ENCODE measurements at places on chromosomes 2 and 18.

GRCh38 chr2:50397992-50398765 lies 633.8 kb downstream of the NRXN1 start:
- DNase-seq: no peak

- no peak for DNase-seq
Measured at GRCh38 chr18:61582202-61582710, 249.0 kb downstream of the CDH20 start.

DNA sequence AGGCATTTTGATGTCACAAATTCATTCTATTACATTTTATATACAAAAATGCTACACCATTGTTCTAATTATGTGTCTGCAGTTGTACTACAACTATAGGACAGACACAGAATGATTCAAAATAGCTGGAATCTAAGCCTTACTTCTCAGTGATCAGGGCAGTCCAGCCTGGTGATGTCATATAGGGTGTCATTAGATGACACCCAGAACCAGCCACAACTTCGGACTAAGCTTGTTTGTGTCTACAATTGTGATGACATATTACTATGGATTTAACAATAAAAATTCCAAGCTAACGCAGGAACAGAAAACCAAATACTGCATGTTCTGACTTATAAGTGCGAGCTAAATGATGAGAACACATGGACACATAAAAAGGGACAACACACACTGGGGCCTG lies 31.0 kb downstream of the M1AP start:
- DNase-seq: no peak

GRCh38 chr2:172900871-172901270 lies 165.2 kb downstream of the RAPGEF4 start:
- DNase-seq: no peak

DNA sequence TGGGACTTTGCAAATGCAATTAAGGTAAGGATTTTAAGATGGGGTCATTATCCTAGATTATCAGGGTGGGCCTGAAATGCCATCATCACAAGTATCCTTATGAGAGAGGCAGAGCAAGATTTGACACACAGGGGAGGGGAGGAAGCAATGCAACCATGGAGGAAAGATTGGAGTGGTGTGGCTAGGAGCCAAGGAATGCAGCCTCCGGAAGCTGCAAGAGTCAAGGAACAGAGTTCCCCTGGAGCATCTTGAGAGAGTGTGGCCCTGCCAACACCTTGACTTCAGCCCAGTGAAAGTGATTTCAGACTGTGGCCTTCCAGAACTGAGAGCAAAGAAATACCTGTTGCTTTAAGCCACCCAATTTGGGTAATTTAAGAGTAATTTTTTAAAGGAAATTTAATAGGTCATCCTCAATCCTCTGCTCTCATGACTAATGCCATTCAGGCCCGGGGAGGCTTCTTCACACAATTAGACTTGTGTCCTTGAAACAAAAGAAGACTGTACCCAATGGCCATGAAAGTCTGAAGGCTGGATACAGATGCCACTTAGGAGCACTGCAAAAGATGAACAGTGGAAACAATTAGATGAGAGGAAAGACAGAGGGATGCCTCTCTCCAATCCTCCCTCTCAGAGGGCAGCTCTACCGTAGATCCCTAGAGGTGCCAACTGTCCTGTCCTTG lies 250.3 kb upstream of the ID2 start:
- DNase-seq: no peak

- no peak for DNase-seq
Measured at GRCh38 chr2:98569197-98569793, 39.0 kb downstream of the COA5 start.

DNA sequence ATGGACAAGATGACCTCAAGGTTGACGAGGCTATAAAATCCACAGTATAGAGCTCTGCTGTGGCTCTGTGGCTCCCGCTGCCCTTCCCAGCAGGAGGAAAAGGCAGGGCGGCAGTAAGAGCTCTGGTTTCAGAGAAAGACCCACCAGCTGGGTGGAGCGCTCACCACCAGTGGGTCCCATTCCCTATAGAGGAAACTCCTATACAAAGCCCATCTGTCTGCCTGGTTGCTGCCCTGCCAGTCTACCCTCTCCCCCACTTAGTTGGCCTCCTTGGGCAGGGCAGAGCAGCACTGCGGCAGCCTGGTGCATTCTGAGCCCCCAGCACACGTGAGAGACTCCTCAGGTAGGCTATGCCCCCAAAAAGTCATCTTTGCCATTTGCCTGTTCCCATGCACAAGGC lies 26.5 kb downstream of the TNS1 start:
- no peak for DNase-seq

DNA sequence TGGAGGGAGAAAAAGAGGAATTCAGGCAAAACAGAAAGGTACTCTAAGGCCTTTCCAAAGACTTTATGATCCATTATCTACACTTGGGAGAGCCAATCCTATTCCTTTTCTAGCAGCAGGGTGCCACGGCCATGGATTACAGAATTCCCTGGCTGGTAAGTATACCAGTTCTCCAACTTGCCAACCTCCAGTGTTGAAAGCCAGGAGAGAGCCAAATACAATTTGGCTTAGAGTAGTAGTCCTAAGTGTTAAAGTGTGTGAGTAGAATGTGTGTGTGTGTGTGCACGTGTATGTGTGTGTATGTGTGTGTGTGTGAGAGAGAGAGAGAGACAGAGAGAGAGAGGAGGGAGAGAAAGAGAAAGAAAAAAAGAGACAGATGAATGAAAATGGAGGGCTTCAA lies 43.3 kb downstream of the WDPCP start:
- DNase-seq: no peak

DNA sequence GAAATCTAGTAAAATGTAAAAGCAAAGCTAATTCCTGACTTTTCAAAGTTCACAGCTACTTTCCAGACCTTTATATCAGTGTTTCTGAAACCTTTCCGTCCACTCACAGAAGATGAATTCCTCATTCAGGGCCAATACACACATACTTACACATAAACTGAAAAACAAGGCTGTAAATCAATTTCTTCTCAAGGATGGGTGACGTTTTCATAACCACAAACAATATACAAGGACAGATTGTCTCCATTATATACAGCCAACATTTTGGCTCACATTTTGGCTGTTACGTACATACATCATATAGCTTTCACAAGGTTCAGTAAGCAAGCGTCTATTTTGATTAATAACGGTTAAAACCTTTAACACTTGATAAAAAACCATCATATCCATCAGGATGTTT lies 1.4 kb downstream of the RPRD1A start:
- DNase-seq: no peak

GRCh38 chr2:176552501-176553135 lies 283.4 kb downstream of the MTX2 start:
- no peak for DNase-seq

GRCh38 chr2:96336873-96337272 lies 1.3 kb downstream of the NCAPH start:
- no peak for DNase-seq

GRCh38 chr2:223306371-223306770 lies 254.4 kb downstream of the KCNE4 start:
- no peak for DNase-seq

DNA sequence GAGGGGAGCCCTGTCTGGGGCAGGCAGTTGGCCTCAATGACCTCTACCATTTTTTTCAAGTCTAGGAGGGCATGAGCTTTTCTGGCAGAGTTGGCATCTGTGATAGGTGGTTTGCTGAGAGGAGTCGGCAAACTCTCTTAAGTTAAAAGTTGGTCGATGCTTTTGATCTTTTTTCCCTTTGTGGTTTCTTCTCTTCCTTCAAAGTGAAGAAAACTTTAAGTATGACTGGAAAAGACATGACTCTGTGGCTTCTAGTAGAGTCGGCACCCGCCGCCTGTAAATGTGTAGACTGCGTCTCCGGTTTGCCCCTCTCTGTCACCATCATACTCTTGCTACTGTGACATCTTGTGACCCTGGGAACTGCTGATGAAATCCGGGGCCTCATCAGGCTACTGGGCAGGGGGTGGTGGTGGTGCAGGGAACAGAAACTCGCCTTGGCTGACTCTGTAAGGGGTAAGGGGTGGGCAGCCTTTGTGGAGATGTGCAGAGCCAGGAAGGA lies 21.1 kb downstream of the INPP5D start:
- no peak for DNase-seq

DNA sequence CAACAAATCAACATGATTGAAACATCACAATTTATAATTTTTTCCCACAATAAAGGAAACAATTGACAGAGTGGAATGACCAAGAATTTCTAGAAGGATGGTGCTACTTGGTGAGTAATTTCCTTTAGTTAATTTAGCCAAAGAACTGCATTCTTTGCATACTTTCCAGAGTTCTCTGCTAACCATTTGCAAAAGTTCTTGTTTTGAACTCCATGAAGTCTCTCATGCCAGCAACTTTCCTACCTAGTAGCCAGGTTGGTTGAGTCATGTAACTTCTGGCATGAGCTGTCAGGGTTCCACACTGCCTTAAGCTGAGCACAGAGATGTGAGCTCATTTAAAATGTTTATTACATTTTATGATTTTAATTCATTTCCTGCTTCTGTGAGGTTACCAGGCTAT lies 539.6 kb downstream of the PID1 start:
- no peak for DNase-seq

DNA sequence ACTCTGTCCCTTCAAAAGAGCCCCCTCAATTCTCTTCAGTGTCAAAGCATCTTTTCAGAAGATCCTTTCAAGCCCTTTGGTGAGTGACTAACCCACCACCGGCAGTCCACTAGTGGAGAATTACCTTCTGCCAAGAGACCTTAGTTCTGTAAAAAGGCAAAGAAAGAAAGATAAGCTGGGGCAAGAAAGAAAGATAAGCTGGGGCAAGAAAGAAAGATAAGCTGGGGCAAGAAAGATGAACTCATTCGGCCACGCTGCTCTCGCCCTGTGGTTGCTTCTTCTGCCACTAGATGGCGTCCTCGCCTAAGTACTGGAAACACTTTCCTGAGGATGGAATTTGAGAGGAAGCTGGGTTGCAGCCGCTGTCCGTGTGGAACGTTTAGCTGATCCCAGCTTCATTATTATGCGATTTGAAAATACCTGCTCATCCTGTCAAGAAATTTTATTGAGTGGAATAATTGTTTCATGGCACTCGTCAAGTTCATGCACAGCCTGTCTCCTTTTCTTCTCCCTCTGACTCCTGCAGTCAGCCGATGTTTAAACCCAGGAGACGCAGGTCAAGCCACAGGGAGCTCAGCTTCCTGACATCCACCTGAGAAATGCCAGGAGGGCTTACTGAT lies 17.3 kb upstream of the ANXA4 start:
- peak; percentile 68 for DNase-seq

GRCh38 chr2:142033393-142033792 lies 97.4 kb downstream of the LRP1B start:
- DNase-seq: no peak

DNA sequence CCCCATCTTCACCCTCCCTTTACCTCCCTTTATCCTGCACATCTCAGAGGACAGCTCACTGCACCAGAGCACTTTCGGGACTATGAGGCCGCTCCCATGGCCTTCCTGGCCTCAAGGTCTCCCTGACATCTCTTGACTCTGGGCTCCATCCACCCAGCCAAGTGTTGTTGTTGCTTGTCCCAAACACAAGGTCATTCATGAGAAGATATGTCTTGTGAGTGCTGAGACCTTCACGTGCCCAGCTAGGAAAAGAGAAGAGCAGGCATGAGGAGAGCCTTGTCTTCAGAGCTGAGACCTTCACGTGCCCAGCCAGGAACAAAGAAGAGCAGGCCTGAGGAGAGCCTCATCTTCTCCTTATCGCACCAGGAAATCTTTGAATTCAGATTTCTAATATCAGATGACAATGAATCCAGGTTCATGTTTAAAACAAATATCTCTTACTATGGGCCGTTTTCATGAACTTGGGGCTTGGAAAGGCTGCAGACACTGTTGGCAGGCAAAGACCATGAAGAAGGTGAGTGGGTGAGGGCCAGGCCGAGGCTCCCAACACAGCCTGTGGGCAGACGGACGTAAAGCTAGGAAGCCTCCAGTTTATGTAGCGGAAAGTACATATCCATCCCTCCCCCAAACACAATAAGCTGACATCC lies 256.1 kb downstream of the NDUFA10 start:
- DNase-seq: no peak

DNA sequence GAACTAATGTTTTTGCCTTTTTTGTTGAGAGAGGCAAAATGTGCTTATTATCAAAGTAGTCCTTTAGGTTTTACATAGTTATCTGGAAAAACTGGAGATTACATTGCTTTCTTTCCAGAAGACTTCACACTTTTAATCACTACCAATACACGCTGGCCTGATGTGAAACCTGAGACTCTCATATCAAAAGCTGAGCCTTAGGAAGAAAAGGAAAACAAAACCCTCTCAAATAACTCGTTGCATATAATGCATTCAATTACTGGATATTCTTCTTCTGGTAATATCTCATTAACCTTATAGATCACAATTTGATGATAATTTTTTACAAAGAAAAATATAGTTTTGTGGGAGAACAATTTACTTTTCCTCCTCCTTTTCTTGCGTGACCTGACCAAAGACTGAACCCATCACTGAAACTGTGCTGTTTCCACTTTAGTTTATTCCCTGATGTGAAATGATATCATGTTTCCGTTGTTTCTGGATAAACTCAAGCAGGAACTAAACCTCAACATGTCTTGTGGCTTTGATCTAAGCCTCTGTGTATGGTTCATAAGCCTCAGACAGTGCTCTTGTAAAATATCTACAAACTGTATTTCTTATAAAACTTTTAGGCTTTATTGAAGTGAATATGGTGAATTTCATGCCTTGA lies 332.4 kb downstream of the GULP1 start:
- DNase-seq: no peak

DNA sequence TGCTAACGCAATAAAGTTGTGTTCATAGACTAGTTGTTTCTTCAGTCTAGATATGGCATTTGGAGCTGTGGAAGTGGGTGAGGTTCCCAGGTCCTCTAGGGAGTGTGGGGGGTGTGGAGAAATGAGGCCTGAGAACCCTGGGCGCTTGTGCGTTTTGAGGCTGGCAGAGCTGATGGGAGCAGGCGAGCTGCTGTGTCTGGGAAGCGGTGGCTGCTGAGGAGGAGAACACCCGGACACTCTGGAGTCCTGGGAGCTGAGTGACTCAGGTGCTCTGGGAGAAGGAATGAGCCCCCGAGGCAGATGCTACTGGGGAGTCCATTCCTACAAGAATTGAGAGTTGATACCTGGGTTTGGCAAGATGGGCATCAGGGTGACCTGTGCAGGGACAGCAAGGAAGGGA lies 67.5 kb downstream of the LPIN1 start:
- no peak for DNase-seq

- peak; percentile 35 for DNase-seq
Measured at GRCh38 chr2:230798769-230799399, 65.9 kb upstream of the ITM2C start.

DNA sequence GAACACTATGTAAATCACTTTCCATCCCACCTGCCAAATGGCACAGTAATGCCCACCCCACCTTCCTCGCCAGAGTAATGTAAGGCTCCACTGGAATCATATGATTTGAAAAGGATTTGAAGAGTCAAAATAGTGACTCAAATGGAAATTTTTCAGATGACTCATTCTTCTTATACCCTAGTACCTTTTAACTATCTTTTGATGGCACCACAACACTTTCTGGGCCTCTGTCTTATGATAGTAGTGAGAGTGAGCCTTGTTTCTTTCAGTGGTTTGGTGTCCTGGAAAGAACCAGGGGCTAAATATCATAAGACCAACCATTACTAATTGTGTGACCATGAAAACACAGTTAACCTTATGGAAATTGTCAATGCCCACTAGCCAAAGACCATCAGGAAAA lies 235.4 kb upstream of the SLC14A2 start:
- DNase-seq: no peak

- DNase-seq: no peak
Measured at GRCh38 chr2:197081294-197081693, 154.8 kb upstream of the PGAP1 start.
